ENCODE measurements at places on chromosomes 2 and 18.

GRCh38 chr2:99485411-99485810 lies 4.4 kb downstream of the REV1 start:
- DNase-seq = peak; percentile 48

GRCh38 chr2:227848586-227848985 lies 22.8 kb upstream of the DAW1 start:
- no peak for DNase-seq

GRCh38 chr2:79798776-79799175 lies 285.9 kb downstream of the CTNNA2 start:
- DNase-seq = no peak

DNA sequence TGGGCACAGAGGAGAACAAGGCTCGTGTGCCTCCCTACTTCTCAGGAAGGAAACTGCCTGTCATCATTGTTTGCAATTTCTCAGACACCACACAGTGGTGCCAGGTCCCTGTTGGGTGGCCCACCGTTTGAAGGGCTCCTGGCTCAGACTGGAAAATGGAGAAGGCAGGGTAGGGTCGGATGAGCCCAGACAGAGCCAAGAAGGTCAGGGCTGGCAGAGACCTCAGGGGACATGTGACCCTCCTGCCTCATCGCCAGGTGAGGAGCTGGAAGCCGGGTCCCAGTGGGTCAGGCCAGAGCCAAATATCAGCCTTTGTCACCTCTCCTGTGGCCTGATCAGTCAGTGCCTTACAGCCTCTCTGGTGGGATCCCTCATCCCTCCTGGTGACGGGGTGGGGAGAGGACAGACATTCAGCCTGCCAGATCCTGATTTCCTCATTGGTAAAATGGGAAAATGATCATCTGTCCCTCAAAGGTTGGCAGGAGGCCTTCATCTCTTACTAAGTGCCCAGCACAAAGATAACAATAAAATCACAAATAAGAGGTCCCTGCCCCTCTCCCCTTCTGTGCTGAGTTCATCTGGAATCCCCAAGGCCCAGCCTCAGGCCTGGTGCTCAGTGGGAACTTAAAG lies 117.6 kb downstream of the CAPN13 start:
- DNase-seq = no peak

DNA sequence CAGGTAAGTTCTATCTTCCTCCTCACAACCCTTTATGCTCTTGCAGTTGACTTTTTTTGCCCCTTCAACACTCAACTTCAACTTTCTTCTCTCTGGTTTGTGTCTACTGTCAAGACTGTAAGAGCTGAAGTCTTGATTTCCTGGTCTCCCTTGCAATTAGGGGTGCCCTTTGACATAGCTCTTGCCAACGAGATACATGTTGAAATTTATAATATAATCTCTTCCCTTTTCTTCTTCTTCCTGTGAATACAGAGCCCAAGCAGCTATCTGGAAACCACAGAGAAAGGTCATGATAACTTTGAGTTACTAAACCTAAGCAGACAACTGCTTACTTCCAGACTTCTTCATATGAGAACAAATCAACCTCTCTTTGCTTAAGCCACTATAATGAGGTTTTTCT lies 163.5 kb downstream of the MC4R start:
- DNase-seq = no peak

DNA sequence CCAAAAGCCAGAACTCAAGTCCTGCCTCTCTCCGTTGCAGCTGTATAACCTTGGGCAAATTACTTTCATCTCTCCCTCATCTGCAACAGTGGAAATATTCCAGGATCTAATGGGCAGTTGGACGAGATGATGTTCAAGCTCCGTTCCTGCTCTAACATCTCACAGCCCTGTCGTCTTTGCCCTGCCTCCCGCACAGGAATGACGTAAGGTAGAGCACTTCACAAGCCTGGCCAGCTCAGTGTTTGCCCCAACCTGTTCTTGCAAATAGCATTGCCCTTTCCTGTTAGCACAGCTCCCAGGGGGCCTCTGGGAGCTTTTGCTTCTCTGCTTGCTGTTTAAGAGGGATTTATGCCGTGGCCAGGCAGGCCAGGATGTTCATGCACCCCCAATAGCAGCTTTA lies 107.9 kb downstream of the KLHL29 start:
- DNase-seq = no peak

GRCh38 chr2:65607662-65608305 lies 175.4 kb upstream of the SPRED2 start:
- no peak for DNase-seq

DNA sequence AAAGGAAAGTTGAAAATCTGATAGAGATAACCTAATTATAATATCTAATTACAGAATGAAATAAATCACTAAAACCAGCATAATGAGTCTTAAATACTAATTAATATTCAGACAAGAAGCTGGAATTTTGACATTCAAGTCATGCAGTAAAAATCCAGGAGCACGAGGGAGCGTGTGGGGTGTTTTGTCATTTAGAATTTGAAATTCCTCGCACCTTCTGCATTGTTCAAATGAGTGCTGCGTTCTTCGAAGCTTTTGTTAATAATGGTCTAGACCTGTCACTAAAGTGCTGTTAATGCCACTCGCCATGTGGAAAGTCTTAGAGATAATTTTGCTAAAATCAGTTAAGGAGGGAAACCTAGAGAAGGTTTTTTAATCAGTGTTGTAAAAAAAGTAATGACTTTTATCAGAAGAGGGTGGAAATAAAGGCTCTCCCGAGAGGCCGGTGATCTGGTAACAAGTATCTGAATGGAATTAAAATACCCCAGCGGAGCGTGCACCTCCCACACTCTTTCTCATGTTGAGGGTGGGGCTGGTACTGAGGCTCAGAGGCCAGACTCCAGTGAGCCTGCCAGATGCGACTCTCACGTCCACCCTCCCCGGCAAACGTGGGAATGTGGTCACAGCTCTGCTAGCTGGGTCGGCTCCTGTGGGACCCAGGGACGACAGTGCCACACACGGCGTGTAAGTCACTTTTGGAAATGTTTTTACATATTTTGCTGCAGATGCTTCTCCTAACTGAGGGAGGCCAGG lies 69.4 kb upstream of the MYT1L start:
- no peak for DNase-seq

GRCh38 chr2:30421604-30422443 lies 25.2 kb upstream of the LCLAT1 start:
- DNase-seq = no peak

DNA sequence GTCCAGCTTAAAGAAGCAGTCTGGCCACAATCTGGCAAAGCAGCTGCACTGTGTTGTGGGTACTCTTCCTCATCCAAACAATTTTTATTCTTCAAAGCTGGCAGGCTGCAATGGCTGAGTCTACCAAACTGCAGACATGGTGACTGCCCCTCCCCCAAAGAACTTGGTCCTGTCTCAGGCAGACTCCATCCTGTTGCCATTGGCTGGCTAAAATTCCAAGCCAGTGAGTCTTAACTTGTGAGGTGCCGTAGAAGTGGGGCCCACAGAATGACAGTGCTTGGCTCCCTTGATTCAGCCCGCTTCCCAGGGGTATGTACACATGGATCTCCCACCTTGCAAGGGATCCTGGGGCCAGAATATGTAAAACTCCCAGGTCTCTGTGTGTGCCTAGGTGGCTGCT lies 14.5 kb upstream of the NXPH2 start:
- DNase-seq = no peak

- no peak for DNase-seq
These were observed 66.1 kb downstream of the CHN1 start for GRCh38 chr2:174939046-174939445.

- DNase-seq = no peak
These were observed 3.3 kb downstream of the GAD1 start for GRCh38 chr2:170819680-170820664.

GRCh38 chr2:226609366-226609765 lies 190.3 kb downstream of the IRS1 start:
- no peak for DNase-seq

DNA sequence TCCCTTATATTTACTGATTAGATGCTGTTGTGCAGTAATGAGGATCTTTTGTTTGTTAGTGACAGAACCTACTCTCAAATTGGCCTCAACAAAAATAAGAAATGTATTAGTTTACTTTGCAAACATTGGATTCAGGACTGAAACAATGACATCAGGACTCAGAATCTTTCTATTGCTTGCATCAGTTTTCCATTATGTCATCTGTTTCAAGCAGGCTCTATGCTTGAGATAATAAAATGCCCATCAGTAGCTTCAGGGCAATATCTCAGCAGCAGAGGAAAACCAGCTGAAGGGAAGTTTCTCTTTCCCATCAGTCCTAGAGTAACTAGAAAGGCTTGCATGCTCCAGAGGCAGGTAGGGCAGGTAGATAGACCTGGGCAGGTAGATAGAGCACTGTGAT lies 375.5 kb upstream of the SLC8A1 start:
- DNase-seq = no peak

DNA sequence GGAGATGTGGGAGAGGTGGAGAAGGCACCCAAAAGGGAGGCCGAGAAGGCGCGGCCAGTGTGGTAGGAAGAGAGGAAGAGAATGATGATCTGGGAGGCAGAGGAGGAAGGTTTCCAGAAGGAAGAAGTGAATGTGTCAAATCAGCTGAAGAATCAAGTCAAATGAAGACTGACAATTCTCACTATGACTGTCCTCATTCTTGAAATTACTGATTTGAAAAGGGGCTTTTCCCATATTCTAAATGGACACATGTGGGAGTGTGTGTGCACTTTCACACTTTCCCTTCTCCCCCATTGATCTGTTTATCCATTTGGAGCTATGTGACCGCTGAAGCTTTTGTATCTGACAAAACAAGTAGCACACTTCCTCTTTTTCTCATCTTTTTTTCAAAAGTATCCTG lies 6.1 kb downstream of the AFF3 start:
- no peak for DNase-seq

DNA sequence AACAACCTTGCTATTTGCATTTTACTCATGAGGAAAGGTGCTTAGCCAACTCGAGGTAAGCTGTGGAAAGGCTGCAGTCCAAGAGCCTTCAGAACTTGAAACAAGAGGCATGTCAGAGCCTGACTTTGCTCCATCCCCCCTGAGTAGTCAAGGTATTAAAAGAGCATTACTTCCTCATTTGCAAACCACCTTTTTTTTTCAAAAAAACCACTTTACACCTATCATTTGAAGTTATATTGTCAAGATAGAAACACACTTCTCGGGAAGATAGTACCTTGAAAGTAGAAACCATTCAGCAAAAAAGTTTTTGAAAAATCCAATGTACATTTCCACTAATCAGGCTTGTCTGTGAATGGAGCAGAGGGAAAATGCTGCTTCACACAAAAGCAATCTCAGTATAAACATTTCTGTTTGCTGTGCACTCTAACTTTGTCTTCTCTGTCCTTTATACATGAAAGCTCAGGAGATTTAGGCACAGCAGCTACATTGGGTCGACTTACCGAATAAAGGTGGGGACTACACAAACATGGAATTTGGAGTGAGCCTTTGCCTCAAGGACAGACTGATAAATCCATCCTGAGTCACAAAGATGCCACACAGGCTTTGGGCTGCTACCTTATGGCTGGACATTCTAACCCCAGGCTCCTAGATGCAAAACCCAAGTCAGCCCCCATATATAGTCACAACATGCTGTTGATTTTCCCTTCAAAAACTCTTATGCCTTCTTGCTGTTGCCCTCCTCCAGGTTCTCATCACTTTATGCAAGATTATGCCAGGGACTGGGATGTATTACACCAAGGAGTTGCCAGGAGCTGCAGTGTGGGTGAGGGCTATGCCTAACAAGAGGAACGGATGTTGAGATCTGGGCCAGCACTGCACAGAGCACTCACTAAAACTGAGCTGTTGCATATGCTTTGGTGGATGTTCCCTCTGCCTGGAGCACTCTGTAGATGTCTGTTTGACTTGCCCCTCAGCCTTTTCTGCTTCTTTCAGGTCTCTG lies 41.4 kb upstream of the EML4 start:
- DNase-seq = peak; percentile 29

GRCh38 chr2:230913406-230914143 lies 11.5 kb downstream of the GPR55 start:
- peak; percentile 61 for DNase-seq

DNA sequence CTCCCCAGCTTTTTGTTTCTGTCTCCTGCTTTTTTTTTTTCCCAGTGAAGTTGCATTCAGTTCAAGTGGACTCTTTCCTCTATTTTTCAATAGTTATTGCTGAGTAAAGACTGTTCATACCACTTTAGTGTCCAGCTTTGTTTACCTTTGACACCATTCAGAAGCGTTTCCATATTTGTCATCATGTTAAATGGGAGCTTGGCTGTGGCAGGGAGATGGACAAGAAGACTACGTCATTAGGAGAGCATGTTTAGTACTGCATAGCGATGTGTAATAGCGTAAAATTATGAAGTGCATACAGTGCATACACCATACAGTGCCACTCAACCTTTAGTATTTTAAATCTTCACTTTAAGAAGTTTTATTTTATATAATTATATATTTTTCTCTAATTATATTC lies 655.9 kb downstream of the DCC start:
- no peak for DNase-seq

- DNase-seq = no peak
These were observed 12.2 kb downstream of the SLC9A4 start for GRCh38 chr2:102485147-102485785.

DNA sequence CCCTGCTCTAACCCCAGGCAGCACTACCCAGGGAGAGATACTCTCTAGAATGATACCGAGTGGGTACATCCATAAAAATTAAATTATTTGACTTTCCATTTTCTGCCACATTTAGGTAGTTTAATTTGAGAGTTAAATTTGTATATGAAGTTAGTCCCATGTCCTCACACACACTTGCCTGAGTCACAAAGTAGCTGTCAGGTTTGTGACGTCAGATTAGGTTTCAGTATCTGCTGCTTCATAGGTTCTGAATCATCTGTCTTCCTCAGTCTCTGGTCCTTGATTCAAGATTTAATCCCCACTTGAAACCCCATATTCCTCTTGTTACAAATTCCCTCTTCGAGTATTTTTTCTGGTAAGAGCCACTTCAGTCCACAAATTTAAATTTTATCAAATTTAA lies 738.6 kb upstream of the FAM98A start:
- DNase-seq = no peak

DNA sequence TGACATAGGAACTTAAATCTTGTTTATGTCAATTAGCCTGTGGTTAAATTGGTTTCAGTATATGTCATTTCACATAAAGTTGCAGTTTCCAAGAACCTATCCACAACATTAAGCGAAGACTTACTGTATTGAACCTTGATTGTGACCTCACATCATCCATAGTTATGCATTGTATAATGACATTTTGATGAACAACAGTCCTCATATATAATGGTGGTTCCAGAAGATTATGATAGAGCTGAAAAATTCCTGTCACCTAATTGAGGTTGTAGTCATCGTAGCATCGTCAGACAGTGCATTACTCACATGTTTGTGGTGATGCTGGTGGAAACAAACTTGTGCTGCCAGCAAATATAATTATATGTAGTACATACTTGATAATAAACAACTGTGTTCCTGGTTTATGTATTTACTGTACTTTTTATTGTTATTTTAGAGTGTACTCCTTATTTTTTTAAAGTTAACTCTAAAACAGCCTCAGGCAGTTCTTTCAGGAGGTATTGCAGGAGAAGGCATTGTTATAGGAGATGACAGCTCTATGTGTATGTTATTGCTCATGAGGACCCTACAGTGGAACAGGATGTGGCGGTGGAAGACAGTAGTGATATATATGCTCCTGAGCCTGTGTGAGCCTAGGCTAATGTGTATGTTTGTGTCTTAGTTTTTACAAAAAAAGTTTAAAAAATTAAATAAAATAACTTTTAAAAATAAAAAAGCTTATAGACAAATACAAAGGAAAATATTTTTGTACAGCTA lies 56.6 kb downstream of the UBE2E3 start:
- DNase-seq = no peak

All from inflammatory macrophage treated with lipopolysaccharide for 1 hour (primary cell).